ENCODE measurements at places on chromosomes 3 and 15.
A peak's percentile ranks its signal among the peaks of the same experiment; 100 is the strongest.

GRCh38 chr3:149115114-149115513 is 14.3 kb upstream of the HPS3 start:
- no peak for DNase-seq

DNA sequence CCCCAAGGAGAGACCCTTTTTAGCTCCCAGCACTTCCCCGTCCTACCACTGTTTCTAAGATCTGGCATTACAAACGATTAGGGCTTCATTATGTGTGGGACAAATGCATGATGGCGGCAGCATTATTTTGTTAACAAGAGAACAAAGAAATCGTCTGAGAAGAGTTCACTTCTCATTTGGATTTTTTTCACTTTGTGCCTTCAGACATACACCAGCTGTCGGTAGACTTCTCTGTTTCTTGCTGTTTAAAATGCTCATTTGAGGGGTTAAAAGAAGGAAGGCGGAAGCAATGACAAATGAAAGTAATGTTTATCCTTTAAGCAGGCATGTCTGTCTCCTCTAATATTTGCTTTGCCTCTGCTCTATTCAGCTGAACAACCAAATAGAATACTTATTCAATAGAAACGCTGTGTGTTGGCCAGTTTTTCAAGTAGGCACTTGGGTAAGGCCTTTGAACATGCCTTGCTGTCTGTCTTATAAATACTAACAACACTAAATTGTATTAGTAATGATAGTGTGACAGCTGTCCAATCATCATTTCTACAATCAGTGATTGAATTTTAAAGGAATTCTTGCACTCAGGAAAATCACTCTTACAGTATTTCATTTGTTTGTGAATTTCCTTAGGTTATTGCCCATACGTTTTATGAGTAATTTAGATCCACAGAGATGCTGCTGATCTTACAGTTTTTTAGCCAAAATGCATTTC is 382.4 kb downstream of the IL5RA start:
- no peak for DNase-seq

GRCh38 chr3:40766396-40766795 is 241.6 kb downstream of the ZNF621 start:
- no peak for DNase-seq

- peak; percentile 66 for DNase-seq
Observed at GRCh38 chr15:96273317-96274086, 57.0 kb upstream of the NR2F2 start.

DNA sequence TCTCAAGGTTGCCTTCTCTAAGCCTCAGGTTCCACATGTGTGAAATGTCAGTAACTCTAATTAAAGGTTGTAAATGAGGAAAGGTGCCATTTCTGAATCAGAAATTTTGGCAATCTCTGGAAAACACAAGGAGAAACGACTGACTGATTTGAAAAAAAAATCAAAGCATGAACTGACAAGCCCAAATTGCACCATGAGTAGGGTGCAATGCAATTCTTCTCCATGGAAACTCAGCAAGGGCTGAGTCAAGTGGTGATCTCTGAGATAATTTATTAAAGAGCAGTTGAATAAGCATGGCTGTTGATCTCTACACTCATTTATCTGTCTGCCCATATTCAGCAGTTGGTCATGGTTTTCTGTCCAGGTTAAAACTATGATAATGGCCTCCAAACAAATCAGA is 201.6 kb upstream of the CMC1 start:
- DNase-seq, result no peak

DNA sequence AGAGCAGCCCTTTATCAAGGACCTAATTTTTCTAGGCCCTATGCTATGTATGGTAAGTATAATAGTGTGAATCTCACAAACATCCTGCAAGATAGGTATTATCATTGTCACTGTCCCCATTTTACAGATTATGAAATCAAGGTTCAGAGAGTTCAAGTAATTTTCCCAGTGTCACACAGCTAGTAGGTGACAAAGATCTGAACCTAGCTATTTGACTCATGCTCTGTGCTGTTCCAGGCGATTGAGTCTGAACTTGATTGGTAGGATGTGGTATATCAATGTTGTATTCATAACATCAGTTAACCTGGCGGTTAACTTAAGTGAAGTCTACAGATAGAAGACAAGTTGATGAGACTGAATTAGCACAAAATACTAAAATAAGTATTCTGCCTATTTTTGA is 229.9 kb downstream of the CHST2 start:
- no peak for DNase-seq

- DNase-seq, result no peak
Observed at GRCh38 chr3:89165636-89166263, 58.3 kb downstream of the EPHA3 start.

DNA sequence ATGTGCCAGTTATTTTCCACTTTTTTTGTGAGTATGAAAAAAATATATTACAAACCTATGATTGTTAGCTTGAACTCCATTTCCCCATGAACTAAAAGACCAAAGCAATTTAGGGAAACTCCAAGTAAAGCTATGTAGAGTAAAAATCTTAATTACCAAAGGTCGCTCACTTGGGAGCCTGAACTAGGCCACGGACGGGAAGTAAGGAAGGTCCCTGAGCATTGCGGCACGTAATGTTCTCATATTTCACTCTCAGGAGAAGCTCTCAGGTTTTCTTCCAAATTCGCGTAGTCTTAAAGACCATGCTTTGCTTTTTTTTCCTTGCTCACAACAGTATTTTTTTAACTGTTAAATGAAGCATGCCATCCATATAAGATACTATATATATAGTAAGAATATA is 215.3 kb upstream of the RARB start:
- DNase-seq, result no peak

DNA sequence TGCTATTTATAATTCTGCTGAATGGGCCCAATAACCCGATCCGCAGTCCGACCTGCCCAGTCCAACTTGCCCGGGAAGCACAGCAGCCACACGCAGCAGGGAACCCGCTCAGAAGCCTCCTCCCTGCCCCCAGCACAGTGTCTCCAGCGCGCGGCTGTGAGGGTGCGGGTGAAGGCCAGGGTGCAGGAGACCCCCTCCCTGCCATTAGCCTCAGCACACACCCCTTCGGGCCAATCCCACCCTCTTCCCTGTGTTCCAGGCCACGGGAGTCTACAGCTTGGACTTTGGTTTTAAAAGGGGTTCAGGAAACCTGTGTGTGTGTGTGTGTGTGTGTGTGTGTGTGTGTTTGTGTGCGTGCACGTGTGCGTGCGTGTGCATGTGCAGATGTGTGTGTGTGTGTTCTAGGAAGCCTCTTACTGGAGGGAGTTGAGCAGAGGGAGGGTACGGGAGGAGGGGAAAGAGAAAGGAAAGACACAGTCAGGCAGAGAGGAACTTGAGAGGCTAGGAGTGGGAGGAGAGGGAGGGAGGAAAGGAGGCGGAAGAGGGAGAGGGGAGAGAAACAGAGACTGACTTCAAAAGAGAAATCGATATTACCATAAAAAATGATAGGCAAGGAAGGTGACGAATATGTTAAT is 34.2 kb downstream of the ATP2B2 start:
- no peak for DNase-seq

GRCh38 chr15:96158938-96159337 is 171.6 kb upstream of the NR2F2 start:
- no peak for DNase-seq

GRCh38 chr3:195466251-195466650 is 23.4 kb upstream of the ACAP2 start:
- no peak for DNase-seq

DNA sequence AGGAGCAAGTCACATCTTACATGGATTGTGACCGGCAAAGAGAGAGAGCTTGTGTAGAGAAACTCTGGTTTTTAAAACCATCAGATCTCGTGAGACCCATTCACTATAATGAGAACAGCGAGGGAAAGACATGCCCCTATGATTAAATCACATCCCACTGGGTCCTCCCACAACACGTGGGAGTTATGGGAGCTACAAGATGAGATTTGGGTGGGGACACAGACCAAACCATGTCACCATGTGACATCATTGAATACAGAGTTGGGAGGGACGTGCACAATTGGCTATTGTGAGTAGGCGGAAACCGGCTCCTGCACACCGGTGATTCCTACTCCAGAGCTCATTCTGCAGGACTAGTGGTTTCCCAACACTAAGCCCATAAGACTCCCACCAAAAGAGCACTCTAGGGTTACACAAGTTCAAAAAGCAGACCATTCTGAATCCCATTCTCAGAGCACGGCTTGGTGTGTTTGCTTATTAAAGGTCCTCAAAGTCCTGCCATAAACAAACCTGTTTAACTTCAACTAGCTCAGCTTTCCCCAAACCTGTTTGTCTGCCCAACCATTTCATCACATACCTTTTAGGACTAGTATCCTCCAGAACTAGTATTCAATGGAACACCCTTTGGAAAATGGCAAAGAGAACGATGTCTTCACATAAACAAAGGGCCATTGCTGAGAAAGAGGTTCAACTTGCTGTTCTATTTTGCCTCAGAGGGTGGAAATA is 167.6 kb downstream of the TLE3 start:
- no peak for DNase-seq

DNA sequence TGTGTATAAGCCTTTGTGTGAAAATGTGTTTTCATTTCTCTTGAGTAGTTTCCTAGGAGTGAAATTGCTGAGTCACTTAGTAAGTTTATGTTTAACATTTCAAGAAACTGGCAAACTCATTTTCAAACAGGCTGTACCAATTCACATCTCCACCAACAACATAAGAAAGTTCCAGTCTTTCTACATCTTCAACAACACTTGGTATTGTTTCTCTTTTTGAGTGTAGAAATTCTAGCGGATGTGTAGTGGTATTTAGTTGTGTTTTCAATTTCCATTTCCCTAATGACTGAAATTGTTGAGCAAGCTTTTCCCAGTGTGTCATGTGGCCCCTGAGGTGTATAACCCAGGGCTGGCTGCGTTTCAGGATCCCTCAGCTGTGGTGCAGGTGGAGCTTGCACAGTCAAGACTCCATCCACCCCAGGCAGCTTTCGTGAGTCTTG is 258.5 kb downstream of the PDCD6IP start:
- no peak for DNase-seq

- no peak for DNase-seq
Observed at GRCh38 chr3:156837115-156837514, 11.0 kb downstream of the LEKR1 start.

DNA sequence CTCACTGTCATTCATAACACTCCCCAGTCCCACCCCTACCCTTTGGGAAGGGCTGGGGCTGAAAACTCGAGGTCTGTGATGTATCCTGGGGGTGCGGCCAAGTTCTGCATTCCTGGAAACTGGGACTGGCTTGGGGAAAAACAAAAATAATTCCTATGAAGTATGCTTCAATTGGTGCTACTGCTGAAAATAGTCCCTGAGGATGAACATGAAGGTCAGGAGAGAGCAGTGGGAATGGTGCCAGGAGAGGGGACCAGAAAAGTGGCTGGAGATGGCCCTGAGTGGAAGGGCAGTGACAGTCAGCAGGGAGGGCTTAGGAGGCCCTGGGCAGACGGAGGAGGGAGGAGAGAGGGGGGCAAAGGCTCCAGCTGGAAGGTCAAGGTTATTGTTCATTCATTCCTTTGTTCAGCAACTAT is 4.8 kb upstream of the ISLR start:
- no peak for DNase-seq

- no peak for DNase-seq
Observed at GRCh38 chr3:45241206-45241605, 15.1 kb upstream of the TMEM158 start.
